Vagina (tissue), 2 donors: ENCODE measurements at places on chromosomes 12 and 14. TPM values are rescaled to one million over a fixed set of nuclear protein-coding genes. Genes with fewer than 3 reads are reported as not detected.

DNA sequence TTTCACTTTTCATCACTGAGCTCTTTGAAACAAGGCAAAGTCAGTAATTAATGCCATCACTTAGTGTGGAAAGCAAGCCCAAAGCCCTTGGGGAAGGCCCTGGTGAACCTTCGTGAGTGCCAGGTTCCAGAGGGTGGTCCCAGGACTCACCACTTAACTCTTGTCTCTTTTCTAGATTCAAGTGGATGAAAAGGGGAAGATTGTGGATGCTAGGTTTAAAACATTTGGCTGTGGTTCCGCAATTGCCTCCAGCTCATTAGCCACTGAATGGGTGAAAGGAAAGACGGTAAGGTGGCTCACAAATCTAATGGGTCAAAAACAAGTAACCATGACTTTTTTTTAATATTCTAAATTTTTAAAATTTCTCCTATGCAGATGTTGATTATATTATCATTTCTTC lies 2.8 kb downstream of the ISCU start:
- H3K36me3 ChIP-seq: peaks cover 57% of the 10 kb centered on the region
- H3K4me3 ChIP-seq: no peak overlapping the region
- no peak for DNase-seq
- H3K27me3 ChIP-seq: no peaks in the 10 kb centered on the region

DNA sequence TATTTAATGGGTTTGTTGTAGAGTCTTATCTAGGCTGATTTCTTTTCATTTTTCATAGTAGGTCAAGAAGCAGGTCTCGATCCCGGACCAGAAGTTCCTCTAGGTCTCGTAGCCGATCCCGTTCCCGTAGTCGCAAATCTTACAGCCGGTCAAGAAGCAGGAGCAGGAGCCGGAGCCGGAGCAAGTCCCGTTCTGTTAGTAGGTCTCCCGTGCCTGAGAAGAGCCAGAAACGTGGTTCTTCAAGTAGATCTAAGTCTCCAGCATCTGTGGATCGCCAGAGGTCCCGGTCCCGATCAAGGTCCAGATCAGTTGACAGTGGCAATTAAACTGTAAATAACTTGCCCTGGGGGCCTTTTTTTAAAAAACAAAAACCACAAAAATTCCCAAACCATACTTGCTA lies 4.2 kb downstream of the SRSF5 start:
- H3K27ac ChIP-seq: no peak overlapping the region
- no peak overlapping the region for H3K4me3 ChIP-seq
- H3K36me3 ChIP-seq: peaks cover 75% of the 10 kb centered on the region
- H3K27me3 ChIP-seq: no peaks in the 10 kb centered on the region

- no peaks in the 10 kb centered on the region for H3K27me3 ChIP-seq
- no peak overlapping the region for H3K27ac ChIP-seq
- no peaks in the 10 kb centered on the region for H3K4me1 ChIP-seq
Measured at GRCh38 chr14:89565607-89566006, 148.6 kb upstream of the FOXN3 start.

DNA sequence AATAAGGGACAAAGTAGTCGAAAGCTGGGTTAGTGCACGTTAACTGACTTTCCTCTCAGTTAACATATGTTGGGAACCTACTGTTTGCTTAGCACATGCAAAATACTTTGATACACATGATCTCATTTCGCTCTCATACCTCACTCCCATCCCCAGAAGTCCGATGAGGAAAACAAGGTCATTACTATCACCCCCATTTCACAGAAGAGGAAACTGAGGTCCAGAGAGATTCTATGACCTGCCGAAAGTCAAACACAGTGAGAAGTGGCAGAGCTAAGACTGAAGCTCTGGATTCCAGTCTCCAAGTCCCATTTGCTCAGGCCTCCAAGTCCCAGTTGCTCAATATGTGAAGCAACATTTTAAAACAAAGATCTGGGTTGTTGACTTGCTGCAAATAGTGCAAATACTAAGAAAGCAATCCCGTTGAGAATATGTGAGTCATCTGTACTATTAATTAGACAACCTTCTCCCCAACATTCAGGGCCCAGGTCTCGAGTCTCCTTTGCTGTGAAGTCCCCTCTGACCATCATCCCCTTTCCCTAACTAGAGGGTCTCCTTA lies 170.6 kb upstream of the PWP1 start:
- no peak overlapping the region for H3K4me3 ChIP-seq
- H3K27me3 ChIP-seq: no peaks in the 10 kb centered on the region
- no peaks in the 10 kb centered on the region for H3K4me1 ChIP-seq
- DNase-seq: no peak

DNA sequence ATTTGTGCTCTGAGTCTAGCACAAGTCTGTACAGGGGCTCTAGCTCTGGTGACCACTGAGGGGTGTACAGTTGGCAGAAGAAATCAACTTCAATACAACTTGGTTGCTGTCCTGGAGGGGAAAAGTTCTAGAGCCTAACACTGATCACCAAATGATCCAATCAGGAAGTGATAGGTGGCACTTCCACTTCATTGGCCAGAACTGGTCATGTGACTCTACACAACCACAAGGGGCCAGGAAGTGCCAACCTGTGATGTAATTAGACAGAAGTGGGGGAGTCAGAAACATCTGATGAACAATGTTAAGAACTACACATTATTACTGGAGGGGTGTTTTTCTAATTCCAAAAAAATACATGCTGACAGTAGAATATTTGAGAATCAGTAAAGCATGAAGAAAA lies 401.6 kb downstream of the VRK1 start:
- no peaks in the 10 kb centered on the region for H3K27me3 ChIP-seq
- H3K4me1 ChIP-seq: no peaks in the 10 kb centered on the region
- DNase-seq: no peak
- no peak overlapping the region for H3K4me3 ChIP-seq
- no peak overlapping the region for H3K27ac ChIP-seq

DNA sequence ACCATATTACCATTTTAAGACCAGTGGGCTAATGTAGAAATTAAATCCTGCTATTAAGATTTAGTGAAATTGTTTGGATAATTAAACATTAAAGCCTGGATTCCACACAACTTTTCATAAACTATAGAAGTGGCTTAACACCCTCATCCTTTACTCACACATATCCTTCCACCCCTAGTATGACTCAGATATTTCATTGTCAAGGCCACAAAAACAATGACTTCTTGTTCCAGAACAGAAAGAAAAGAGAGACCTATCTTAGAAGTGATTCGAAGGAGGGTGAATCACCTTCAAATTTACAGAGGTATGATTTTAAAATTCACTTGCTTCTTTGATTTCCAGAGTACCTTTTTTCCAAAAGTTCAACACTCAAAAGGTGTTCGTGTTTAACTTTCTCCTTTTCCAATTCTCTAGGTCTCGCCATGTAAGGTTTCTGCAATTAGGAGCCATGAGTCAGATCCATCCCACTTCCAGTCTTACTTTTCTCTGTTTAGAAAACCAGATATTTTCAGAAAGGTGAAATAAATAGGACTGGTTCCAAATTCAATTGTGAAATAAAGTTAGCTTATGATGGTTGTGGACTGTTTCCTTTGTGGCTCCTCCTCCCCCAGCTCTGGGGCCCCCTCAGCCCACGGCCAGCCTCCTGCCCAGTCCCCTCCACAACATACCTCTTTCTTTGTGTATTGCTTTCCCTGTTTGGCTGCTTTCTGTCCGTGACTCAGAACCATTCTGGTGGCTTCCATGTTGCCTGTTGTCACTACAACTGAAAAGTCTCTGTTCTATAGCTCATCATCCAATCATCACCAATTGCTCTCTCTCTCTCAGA lies 24.6 kb upstream of the MGP start:
- H3K27me3 ChIP-seq: no peaks in the 10 kb centered on the region
- peaks cover 11% of the 10 kb centered on the region for H3K4me1 ChIP-seq
- H3K27ac ChIP-seq: no peak overlapping the region
- no peaks in the 10 kb centered on the region for H3K36me3 ChIP-seq
- no peak overlapping the region for H3K4me3 ChIP-seq

DNA sequence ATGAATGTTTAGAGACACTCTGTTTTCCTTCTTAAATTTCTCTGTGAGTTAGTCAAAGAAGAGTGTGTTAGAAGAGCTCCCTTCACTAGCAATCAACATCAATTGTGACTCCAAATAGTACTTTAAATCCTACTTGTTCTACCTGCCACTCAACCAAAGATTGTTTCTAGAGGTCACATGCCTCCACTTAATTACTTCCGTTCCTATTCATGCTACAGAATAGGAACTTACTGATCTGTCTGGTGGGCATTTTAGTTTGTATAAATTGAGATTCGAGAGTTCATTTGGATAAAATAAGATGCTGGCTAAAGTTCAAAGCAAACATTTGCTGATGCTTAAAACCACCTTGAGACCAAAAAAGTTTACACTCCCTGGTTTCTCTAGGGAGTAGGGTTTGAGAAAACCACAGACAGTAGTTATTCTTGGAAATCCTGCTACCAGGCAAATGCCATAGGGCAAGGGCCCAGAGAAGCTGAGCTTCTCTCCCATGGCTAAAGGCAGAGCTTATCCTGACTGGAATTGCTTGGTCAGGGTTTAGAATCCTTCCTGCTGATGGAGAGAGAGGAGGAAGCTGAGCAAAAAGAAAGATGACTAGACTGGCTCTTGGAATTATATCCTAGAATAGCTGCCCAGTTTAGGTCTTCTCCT lies 389.6 kb upstream of the ATP2B1 start:
- no peaks in the 10 kb centered on the region for H3K4me1 ChIP-seq
- DNase-seq: no peak
- no peak overlapping the region for H3K4me3 ChIP-seq
- no peak overlapping the region for H3K27ac ChIP-seq
- no peaks in the 10 kb centered on the region for H3K36me3 ChIP-seq

The KRT83 gene
- total RNA-seq: not detected

The LRRC43 gene
- not detected for total RNA-seq

The IFNG-AS1 gene
- total RNA-seq: not detected
